Occipital lobe (tissue), 3 donors: ENCODE measurements at places on chromosomes 4 and X. TPM values are rescaled to one million over a fixed set of nuclear protein-coding genes. Genes with fewer than 3 reads are reported as not detected.

Gene IL2
- not detected for total RNA-seq

Gene DACH2
- total RNA-seq: 6.4 TPM

Gene GNPDA2
- total RNA-seq: 51.3 TPM

Gene HSFX2
- total RNA-seq: 2.0 TPM

Gene NAT8L
- 11.4 TPM for total RNA-seq

Gene MAGEA4
- total RNA-seq: not detected

Gene GIMD1
- not detected for total RNA-seq

Gene MAGEB5
- total RNA-seq: not detected

Gene ADH7
- not detected for total RNA-seq

Gene ARSJ
- 0.31 TPM for total RNA-seq

Gene HELT
- not detected for total RNA-seq

Gene LETM1
- total RNA-seq: 92.3 TPM

Gene LEF1
- 6.9 TPM for total RNA-seq

Gene TCEAL2
- total RNA-seq: 18.7 TPM
